ENCODE measurements at places on chromosomes 3 and 15.

DNA sequence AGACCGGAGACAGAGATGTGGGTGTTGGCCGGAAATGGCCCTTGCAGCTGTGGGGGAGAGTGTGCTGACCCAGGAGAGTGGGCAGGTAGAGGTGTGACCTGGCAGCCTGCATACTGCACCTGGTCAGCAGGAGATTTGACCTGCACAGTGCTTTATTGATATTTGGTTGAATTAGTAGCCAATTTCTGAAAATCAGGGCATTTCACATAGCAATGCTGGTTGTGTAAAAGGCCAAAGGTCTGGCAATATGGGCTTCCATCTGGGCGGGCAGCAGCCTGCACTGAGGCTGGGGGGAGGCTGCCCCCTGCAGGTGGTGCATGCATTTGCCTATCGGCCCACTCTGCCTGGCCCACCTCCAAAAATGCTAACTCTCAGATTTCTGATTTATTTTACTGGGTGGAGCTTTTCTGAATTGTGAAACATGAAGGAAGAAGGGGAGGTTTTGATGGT lies 9.4 kb upstream of the MGLL start:
- DNase-seq = peak; percentile 47

- no peak for DNase-seq
These were observed 1.2 kb upstream of the DAZL start for GRCh38 chr3:16606398-16606797.

DNA sequence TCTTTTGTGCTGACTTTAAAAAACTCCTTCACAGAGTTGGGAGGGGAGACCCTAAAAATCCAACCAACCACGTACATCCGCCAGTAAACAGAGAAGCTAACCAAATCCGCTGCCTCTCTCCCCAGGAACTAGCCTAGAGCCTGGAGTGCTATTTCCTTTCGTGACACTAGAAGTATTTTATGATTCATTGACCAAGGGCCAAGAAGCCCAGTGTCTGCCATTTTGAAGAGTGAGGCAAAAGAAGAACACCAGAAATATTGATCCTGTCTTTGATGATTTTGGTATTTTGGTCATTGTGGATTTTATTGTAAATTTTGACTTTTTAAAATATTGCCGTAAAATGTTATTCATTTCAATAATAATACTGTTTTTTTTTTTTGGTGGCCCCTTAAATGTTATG lies 10.5 kb upstream of the CTSH start:
- DNase-seq = no peak

GRCh38 chr15:25368850-25369249 lies 70.0 kb downstream of the UBE3A start:
- DNase-seq = no peak

GRCh38 chr15:66925721-66926120 lies 139.7 kb upstream of the SMAD3 start:
- no peak for DNase-seq

DNA sequence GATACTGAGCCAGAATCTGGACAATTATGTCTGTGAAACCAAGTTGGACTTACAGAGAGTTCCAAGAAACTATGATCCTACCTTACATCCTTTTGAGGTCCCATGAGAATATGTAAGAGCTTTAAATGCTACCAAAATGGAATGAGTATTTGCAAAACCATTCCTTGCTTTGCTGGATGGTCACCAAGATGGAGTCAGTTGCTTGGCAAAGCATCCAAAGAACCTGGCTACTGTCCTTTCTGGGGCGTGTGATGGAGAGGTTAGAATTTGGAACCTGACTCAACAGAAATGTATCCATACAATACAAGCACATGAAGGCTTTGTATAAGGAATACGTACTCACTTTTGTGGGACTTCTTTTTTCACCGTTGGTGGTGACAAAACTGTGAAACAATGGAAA lies 36.2 kb downstream of the AP4E1 start:
- no peak for DNase-seq

- no peak for DNase-seq
These were observed 57.9 kb downstream of the B3GNT5 start for GRCh38 chr3:183310936-183311335.

- peak; percentile 34 for DNase-seq
These were observed 27.8 kb upstream of the POLG start for GRCh38 chr15:89362203-89363101.

- no peak for DNase-seq
These were observed 170.1 kb downstream of the VPS13C start for GRCh38 chr15:61890106-61890505.

- DNase-seq = no peak
These were observed 35.3 kb upstream of the FBN1 start for GRCh38 chr15:48680841-48681240.

GRCh38 chr15:89171136-89172072 lies 50.0 kb downstream of the RLBP1 start:
- peak; percentile 71 for DNase-seq

- no peak for DNase-seq
These were observed 60.5 kb upstream of the GLCE start for GRCh38 chr15:69099941-69100340.

- no peak for DNase-seq
These were observed 368.2 kb downstream of the OCA2 start for GRCh38 chr15:27730868-27731267.

DNA sequence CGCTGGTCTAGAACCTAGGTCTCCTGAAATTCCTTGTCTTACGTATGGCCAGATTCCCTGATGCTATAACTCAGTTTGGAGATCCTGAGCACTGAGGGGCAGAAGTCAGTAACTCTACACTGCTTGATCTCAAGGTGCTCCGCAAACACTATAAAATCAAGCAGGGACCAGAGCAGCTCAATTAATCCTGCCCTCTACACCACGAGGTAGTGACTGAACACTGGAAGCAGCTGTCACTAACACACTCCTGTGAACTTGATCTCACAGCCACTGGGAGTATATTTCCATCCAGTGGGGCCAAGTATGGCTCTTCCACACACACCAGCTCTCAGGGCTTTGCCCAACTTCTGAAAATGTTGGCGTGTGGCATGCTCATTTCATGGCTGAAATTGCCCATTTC lies 51.0 kb downstream of the EDEM1 start:
- no peak for DNase-seq

- no peak for DNase-seq
These were observed 13.9 kb upstream of the LRRC15 start for GRCh38 chr3:194383276-194383940.

DNA sequence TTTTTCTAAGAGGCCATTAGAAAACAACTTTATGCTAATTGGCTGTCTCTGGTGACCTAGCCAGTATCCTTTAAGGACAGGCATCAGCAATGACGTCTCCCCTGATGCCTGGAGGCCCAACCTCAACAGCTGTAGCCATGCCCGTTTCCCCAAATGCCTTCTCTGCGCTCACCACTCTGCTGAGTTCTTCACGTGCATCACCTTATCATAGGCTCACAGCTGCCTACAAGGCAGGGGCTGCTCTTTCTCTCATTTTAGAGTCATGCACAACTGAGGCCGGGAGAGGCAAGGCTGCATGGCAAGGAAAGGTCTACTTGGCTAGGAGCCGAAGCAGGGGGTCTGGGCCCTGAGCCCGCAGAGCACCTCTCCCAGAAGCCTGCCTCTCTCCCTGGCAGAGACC lies 43.9 kb upstream of the SEC13 start:
- no peak for DNase-seq

DNA sequence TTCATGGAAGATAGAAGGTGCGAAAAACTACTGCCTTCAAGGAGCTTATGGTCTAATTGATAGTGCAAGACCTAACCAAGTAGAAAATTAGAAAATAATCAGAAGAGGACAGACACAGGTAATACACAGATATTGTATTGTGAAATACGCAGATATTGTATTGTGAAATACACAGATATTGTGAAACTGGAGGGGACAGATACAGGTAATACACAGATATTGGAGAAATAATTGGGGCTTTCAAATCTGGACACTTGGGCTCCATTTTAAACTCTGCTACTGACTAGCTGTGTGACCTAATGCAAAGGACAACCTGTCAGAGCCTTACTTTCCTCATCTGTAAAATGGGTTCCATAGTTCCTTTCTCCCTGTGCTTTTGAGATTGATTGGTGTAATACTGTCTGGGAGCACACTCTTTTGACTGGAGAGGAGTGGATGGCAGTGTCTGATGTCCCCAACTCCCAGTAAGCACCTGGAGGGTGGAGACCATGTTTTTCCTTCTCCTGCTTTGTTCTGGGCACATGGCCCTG lies 272.8 kb downstream of the TLE3 start:
- DNase-seq = no peak

DNA sequence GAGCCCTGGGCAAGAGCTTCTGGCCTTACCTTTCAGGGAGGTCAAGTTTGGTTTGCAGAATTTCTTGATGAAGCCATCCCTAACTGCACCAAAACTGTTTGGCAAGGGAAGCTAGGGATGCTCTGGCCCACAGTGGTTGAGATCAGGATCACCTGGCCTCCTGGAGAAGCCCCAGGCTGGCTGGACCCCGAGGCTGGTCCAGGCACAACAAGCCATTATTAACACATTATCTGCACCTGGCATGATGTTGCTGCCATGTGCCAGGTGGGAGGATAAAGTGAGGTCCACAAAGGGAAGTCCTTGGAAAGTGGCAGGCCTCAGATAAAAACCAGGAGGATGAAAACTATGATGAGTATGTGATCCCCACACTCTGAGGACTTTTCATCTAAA lies 35.9 kb upstream of the DUSP7 start:
- no peak for DNase-seq

GRCh38 chr3:45188719-45189659 lies 37.1 kb downstream of the TMEM158 start:
- no peak for DNase-seq

DNA sequence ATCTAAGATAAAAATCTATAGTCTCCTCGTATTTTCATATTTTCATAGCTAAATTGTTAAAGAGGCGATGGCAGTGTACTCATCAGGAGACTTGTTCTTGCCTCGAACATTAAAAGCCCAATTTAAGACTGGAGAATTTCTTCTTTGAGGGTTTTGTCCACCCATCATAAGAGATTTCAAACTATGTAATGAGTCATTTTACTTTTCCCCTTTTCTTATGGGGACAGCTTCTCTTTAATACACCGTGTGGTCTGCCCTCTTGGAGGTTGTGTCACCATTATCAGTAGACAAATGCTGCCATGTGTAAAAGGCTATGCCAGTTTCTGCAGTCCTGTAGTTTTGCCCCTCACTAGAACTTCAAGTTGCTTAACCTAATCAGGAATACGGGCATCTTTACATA lies 16.9 kb downstream of the TGFBR2 start:
- no peak for DNase-seq

- no peak for DNase-seq
These were observed 5.5 kb upstream of the CCDC39 start for GRCh38 chr3:180684807-180685206.

GRCh38 chr15:80216141-80216540 lies 35.9 kb downstream of the CTXND1 start:
- no peak for DNase-seq

GRCh38 chr3:153028381-153028780 lies 133.6 kb upstream of the RAP2B start:
- DNase-seq = peak; percentile 72

DNA sequence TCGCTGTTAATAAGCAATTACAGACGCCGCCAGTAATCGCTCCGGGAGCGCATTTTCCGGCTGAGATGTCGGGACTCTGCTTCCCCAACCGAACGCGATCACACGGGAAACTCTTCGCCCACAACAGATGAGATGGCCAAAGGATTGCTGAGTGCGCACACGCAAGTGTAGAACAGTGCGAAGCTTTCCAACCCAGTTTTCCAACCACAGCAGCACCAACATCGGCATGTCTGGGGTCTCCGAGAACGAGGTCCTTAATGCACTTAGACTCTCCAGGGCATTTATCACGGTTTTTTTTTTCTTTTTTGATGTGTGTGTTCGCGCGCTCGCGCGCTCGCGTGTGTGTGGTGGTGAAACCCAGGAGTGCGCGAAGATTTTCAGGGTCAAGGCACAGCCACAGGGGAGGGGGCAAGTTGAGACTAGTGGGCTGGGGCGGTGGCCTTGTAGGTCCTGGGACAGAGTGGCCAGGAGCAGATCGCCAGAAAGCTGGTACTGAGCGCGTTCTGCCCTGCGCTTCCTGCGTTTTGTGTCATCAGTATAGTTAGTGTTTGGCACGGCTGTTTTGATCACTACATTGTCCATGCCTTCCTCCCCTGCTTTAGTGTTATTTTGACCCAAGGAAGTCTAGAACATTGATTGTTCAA lies 1.8 kb upstream of the EOMES start:
- DNase-seq = no peak

GRCh38 chr3:142896201-142896755 lies 7.4 kb upstream of the PCOLCE2 start:
- peak; percentile 7 for DNase-seq

DNA sequence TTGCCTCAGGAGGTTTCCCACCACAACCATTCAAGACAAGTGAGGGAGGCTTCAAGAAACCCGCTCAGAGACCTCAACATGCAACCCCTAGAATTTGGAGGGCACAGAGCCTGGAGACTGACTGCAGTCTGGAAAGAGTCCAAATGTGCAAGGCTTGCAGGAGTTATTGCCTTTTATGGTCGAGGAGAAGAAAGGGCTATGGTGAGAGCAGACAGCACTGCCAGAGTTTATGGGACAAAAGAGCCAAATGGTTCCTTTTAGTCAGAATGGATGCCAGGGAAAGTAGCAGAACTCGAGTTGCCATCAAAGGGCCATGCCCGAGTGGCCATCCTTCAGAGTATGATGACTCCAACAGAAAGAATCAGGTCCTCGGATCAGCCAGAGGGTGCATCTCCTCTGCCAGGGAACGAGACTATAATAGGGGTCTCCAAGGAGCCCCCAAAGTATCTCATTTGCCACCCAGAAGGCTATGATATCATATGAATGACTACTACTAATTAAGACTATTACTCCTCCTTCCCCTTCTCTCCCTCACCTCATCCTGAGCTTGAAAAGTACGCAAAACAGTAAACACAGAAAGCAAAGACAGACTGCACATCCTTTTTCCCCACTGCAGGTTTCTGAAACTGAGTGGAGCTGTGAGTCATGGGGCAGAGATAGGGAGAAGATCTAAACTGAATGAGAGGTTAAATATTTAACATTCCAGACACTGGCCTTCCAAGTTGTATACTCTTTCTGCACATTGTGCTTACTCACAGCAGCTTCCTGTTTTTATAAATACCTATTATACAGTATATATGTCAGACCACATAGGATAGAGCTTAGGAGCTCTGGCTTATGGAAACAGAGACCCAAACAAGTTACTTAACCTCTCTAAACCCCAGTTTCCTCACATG lies 33.9 kb upstream of the TMCO5A start:
- DNase-seq = peak; percentile 14

DNA sequence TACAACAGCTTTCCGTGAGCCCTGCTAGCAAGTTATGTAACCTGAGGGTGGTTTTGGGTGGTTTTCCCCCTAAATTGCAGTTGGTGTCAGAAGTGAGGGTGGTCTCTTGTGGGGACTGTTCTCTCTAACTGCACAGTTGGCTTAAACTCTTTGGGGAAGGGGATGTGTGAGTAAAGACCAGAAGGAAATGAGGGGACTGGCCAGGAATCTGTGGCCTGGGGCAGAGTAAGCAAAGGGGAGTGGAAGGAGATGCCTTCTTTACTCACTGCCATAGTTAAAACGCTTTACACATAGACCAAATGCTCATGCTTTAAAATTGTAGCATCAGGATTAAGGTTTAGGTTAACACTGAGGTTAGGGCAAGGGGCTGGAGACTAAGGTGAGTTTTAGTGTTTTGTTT lies 21.2 kb upstream of the XIRP1 start:
- DNase-seq = no peak

Measured in A673 (cell line).